Activated CD4-positive, alpha-beta T cell treated with anti-CD3 and anti-CD28 coated beads, Interleukin-2, amount 10 ng/mL, durations not matched to agents 24 days and 14 days (primary cell): ENCODE measurements at places on chromosomes 5 and 9. TPM values are rescaled to one million over a fixed set of nuclear protein-coding genes. Genes with fewer than 3 reads are reported as not detected.

DNA sequence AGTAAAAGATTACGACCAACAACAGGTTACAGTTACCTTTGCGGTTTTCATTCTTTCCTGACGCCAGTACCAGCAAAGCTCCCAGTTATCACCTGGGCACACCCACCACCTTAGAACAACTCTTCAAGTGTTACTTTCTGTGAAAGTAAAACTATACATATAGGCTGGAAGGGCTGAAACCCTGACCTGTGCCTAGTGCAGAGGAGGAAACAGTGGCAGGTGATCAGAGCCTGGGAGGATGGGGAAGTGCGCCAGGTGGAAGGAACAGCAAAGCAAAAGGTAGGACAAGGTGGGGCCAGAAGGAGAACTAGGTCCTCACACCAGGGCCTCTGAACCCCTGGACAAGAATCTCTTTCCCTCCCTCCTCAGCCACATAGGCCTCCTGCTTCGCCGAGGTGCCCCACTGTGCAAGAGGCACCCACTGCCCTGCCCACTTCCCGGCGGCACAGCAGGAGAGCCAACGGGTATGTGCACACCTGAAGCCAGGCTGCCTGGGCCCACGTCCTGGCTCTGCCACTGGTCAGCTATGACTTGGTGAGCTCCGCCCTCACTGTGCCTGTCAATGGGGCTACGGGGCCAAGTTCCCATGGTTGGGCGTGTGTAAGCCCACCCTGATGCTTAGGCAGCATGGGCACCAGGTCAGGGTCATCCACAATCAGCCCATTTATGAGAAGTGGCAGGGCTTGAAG, 26.9 kb downstream of the BICD2 start:
- H3K36me3 ChIP-seq: no peaks in the 10 kb centered on the region
- H3K27me3 ChIP-seq: no peaks in the 10 kb centered on the region
- H3K4me1 ChIP-seq: peaks cover 32% of the 10 kb centered on the region
- no peak overlapping the region for H3K4me3 ChIP-seq

DNA sequence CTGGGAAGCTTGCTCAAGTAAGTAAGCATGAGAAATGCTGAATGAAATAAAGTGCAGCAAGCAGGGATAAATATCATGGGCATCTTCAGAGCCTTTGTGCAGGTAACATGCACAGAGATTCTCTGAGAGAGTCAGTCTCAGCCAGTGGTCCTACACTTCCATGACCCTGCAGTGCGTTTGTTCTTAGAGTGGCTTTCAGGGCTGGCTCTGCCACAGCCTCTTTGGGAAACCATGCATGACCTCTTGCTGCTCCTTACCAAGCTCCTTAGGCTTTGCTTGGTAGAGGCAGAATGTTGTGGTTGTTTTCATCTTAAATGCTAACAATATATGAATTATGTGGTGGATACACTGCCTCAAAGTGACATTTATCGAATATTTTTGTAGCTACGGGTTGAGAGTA, 5.4 kb downstream of the SYK start:
- H3K4me1 ChIP-seq: peaks cover 3% of the 10 kb centered on the region
- no peaks in the 10 kb centered on the region for H3K36me3 ChIP-seq

The ALG2 gene
- 29.2 and 31.0 TPM in 2 replicates for total RNA-seq

The RABL6 gene
- 116 and 119 TPM in 2 replicates for total RNA-seq

The RACK1 gene
- 2,172 and 2,196 TPM in 2 replicates for total RNA-seq

The SPINK1 gene
- not detected in 2 replicates for total RNA-seq

The GZMA gene
- 87.6 and 91.2 TPM in 2 replicates for total RNA-seq

The BARX1 gene
- 0.50 and 0.61 TPM in 2 replicates for total RNA-seq

The C1QTNF3 gene
- total RNA-seq: 2.0 and 2.1 TPM in 2 replicates
